Mesendoderm (in vitro differentiated cells): ENCODE measurements at places on chromosomes 6 and 20.
A peak's percentile ranks its signal among the peaks of the same experiment; 100 is the strongest.

DNA sequence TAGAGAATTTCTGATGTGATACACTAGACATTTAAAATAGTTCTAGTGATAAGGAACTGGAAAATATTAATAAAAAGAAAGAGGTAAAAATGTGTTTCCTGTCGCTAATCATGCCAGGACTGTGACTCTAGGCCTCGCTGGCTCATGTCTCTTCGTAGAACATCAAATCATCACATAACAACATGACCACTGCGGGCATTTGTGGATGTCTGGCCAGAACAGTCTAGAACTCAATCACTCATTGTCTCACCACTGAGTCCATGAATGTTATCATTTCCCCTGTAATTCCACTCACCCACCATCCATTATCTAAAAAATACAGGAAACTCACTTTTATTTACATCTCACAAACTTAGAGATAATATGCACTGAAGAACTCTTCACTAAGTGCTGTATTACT is 3.4 kb downstream of the HMGN3 start:
- no peak for DNase-seq

- no peak for DNase-seq
Measured at GRCh38 chr6:23905133-23905815, 220.7 kb upstream of the NRSN1 start.

- DNase-seq = no peak
Measured at GRCh38 chr20:58604128-58604881, 46.8 kb upstream of the STX16 start.

DNA sequence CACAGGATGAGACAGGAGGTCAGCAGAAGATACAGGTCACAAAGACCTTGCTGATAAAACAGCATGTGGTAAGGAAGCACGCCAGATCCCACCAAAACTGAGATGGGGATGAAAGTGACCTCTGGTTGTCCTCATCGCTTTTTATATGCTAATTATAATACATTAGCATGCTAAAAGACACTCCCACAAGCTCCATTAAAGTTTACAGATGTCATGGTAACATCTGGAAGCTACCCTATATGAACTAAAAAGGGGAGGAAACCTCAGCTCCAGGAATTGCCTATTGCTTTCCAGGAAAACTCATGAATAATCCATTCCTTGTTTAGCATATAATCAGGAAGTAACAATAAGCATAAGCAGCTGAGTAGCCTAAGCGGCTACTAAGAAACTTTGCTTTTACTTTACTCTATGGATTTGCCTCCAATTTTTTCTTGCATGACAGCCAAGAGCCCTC is 8.4 kb upstream of the RIN2 start:
- DNase-seq = no peak

DNA sequence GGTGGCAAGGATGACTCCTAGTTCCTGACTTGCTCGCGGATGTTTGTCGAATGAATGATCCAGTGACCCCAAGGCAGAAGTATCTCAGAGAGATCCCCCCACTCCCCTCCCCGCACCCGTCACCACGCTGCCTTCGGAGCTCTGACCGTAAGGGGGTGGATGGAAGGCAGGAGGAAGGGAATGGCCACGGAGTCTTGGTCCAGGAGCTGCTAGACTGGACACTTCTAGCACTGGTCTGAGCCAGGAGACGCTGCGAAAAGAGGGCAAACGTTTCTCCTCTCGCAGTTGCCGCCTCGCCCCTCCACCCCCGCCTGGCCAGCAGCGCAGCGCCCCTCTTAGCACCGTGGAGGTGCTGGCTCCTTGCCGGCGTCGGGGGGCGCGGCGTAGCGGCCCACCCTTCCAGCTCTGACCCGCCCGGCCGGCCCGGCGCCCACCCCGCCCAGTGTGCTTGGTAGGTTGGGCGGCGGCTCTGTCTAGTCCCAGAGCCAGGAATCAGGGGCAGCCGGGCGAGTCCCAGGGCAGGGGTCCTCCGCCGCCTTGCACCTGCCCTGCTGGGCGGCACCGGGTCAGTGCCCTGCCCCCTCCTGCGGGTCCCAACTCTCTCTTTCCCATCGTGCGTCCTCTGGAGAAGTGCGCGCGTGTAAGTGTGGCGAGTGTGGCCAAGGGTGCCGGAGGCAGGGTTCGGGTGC is 2.4 kb upstream of the DBNDD2 start:
- peak; percentile 10 for DNase-seq

- DNase-seq = no peak
Measured at GRCh38 chr6:82603871-82604270, 240.3 kb downstream of the TPBG start.

DNA sequence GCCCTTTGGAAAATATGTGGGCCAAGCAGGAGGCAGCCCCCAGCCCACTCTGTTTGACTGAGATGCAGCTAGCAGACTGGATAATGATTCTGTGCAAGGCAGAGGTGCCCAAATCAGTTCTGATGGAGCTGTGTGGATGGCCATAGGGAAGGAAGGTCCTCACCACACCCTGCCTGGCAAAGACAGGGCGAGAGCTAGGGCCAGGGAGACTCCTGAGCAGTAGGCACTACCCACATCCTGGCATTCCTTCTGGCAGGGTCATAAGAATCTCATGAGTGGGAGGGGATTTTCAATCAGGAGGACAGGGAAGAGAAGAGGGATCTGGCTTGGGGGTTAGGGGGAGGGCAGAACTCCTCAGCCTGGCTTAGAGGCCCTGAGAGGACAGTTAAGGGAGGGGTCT is 18.6 kb upstream of the TREM2 start:
- no peak for DNase-seq

DNA sequence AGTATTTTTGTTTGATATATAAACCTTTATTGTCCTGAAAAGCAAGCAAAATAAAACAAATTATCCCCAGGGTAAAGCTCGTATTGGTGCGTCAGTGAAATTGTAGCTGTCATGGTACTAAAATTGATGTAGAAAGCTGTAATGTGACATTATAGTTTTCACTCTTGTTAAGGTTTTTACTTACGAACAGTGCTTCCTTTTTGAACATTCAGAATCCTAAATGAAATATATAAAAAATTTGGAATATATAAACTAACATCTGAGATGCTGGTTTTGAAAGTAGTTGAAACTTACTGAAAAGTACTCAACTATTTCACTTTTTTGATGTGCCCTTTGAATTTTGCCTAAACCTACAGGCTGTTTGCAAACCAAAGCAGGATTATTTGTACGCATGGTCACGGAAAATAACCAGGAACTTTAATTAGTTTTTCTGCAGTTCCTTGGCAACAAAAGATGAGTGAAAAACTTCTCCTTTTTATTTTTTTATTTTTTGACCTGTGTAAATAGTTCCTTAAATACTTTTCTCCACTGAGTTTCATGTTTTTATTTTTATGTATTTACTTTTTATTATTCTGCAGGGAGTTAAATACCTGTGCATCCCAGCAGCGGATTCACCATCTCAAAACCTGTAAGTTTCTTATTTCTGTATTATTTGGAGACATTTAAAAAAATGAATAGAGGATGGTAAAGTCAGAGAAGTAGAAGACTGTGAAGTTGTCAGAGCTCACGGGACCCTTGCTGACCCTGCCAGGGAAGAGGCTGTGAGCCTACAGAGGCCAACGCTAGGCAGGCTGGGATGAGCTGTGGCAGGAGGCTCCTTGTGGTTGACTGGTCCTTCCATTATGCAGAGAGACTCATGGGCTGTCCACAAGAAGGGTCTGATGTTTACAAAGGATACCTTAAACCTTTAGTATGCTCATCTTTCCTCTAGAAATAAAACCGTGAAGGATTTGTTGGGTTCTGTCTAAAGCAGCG is 42.5 kb downstream of the DUSP22 start:
- no peak for DNase-seq

DNA sequence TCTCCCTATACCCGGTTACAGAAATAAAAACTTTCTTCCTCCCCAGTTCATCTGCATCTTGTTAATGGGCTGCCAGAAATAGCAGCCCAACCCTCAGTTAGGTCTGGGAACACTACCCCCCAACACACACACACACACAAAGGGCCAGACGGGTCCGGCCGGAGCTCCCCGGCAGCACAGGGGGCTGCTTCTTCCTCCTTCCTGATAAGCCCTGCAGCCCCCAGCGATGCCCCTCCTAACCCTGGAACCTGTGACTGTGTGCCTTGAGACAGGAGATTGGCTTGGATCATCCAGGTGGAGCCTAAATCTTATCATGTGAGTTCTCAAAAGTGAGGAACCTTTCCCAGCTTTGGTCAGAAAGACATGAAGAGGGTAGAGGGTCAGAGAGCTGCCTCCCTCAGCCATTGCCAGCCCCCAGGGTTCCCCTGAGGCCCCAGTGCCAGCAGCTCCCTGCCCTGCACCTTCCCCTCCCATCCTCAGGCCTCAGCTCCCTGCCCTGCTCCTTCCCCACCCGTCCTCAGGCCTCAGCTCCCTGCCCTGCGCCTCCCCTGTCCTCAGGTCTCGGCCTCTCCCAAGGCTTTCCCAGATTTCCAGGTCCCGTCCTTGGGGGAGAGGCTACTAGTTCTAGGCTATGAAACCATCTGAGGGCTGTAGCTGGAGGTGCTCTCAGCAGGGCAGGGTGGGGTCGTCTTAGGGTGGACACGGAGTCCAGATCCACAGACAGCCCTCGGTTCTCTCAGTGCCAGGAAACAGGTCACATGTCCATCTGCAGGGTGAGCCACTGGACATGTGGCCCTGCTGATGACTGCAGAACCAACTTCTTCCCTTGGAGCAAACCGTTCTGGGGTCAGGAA is 34.5 kb upstream of the CST7 start:
- DNase-seq = no peak

DNA sequence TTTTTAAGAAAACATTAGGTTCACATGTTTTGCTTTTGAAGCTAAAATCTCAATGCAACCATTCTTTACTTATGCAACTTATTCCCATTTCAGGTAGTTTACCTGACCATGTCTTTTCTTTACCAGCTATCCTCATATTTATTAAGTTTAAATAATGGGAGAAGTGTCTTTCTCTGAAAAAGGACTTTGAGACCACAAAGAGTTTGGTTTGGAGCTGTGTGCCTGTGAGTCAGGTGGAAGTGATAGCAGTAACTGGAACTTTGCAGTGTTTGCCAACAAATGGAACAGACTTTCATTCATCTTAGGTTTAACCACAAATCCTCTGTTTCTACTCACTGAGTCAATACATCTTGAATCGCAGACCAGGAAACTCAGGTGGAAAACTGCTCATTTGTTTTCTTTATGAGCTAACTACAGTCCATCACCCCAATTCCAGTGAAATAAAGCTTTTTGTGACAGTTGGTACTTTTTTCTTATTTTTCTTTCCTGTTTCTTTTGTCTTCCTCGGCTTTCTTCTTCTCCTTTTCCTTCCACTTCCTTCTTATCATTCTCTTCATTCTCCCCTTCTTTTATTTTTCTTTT is 148.3 kb upstream of the RIN2 start:
- no peak for DNase-seq

GRCh38 chr6:15575357-15576033 is 87.3 kb downstream of the DTNBP1 start:
- no peak for DNase-seq

- peak; percentile 75 for DNase-seq
Measured at GRCh38 chr6:104795363-104795762, 64.4 kb downstream of the HACE1 start.

DNA sequence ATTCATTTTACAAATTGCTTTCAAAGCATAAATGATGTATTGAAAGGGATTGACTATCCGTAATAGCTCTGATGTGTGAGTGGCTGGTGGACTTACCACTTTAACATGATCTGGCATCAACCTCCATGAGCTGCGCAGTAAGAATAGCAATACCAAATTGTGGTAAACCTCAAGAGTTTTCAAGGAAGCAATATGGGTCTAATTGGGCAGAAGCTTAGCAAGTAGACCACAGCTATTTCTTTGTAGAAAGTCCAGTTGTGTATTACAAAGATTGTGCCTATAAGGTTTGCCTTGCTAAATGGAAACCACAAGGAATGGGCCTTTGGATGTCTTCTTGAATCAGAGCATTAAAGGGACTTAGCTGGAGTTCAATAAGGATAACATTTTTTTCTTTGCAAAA is 736.6 kb downstream of the KIF16B start:
- no peak for DNase-seq

GRCh38 chr6:34084591-34085290 is 61.1 kb downstream of the GRM4 start:
- no peak for DNase-seq

- DNase-seq = no peak
Measured at GRCh38 chr6:47495207-47495606, 17.6 kb downstream of the CD2AP start.

GRCh38 chr6:6686748-6687601 is 98.5 kb downstream of the LY86 start:
- DNase-seq = peak; percentile 98

DNA sequence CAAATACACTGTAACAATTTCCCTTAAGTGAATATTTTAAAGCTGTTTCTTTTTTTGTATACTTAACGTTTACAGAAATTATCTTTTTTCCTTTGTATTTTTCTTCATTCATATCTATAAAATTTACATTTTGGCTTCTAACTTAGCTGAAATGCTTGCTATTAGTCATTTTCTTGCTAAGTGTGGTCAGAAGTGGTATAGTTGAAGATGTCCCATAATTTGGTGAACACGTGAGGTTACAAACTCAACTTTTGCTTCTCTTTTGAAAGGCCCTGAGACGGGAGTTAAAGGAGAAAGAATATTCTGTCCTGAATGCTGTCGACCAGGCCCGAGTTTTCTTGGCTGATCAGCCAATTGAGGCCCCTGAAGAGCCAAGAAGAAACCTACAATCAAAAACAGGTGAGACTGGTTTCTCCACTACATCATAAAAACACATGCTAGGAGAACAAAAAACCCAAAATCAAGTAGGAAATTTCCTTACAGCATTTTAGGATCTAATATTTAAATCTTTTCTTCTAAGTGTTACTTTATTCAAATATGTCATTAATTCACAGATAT is 445.0 kb downstream of the UTRN start:
- DNase-seq = peak; percentile 22

DNA sequence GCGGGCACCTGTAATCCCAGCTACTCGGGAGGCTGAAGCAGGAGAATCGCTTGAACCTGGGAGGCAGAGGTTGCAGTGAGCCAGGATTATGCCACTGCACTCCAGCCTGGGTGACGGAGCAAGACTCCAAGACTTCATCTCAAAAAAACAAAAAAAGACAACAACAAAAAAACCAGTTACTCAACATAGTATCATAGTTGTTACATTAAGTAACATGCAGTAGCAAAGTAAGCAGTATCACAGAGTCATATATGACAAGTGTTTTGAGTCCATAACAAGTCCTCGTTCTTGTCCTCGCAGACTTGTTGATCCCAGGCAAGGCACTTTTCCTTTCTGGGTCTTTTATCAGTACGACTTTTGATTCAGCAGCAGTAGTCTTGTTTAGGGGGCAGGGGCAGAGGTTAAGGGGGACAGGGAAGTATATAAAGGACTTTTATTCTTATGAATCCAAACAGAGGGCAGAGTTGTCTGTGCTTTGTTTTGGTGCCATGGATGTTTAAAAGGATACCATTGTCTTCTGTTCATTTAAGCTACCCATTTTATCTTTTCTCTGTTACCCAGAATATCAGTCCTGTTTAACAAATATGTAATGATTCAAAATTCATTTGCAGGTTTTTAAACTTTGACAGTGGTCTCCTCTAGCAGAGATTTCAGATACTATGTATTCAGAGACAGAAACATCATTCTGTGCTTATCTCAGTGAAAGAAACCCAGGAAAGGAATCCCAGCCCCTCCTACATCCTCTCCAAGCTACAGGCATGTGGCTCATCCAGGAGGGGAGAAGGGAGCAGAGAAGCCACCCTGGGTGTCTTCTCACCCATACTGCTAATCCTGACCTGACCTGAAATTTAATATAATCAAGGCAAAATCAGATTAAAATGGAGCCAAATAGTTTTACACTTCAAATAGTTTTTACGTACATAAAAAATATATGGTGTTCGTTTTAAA is 137.9 kb upstream of the EDN1 start:
- peak; percentile 76 for DNase-seq

GRCh38 chr6:142844065-142844755 is 100.8 kb downstream of the HIVEP2 start:
- no peak for DNase-seq

GRCh38 chr20:8187740-8188139 is 55.7 kb downstream of the PLCB1 start:
- no peak for DNase-seq
